ENCODE measurements at places on chromosomes 6 and 20.

DNA sequence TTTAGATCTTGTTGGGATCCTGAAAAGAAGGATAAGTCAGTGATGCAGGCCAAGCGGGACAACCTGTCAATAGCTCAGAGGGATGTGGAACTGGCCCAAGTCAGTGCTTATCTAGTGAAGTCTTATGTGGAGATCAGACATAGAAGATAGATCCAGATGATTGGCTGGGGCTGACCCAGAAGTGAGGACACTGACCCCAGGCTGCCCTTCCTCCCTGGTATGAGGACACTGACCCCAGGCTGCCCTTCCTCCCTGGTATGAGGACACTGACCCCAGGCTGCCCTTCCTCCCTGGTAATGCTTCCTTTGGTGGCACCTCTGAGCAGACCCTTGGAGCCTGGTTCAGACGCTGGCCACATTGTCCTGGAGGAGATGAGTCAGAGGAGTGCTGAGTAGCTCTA lies 159.7 kb downstream of the PHACTR3 start:
- no peak for DNase-seq

DNA sequence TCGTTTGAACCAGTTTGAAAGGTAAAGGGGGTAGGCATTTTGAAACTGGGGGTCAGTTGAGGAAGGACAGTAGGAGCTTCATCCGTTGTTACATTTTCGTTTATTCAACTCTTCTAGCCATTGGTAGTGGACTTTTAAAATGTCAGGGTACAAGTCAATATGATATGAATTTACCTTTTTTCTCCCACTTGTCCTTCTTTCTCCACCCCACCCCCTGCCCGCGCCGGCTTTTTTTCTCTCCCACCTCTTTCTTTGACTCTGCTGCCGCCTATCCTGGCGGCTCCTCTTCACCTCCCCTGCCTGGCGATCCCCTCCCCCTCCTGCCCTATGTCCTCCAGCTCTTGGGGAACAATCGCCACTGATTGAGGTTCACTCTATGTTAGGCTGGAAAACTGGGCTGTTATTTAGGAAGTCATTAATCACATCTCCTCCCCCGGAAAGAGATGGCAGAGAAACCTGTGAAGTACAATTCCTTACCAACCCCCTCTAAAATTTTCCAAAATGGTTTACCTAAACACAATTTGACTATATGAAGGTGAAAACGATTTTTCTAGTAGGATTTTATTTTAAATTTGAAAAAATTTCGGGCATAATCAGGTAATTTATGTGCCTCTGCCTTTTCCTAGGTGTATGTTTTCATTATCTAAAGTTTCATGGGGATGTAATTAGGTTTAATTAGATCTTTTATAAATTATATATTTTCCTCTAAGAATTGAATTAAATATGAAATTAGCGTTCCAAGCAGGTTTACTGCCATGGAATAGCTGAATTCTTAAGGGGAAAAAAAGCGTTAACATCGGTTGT lies 778 bp upstream of the LIN28B start:
- no peak for DNase-seq

DNA sequence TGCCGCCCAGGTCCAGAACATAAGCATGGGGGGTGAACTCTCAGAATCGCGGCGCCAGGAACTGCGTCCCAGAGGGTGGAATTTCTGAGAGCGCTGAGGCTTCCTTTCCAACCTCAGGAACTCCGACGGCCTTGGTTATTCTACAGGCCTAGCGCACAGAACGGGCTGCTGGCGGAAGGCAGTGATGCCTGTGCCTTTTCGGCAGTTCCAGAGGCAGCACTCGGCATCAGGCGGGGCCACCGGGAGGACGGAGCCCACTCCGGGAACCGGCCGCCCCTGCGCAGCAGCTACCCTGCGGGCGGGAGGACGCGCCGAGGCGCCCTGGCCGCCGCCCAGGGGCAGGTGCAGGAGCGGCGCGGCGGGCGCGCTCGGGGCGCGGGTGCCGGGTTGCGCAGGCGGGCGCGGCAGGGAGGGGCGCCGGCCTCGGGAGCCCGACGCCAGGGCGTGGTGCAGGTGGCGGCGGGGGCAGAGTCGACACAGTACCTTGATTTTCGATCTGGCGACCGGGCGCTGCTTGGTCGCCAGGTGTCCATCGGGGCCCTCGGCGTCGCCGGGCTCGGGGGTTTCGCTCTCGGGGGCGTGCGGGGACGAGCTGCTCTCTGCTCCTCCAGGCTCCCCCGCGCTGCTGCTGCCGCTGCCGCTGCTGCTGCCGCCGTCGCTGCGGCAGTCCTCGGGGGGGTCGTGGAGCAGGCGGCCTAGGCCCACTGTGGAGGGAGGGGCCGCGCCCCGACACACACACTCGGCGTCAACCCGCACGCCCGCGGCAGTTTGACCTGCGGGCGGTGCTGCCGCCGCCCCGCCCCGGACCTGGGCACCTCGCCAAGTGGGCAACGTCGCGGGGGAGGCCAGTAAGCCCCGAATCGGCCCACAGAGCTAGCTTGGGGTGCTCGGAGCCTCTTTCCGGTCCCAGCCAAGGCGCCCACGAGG lies 1.3 kb downstream of the OVOL2 start:
- peak; percentile 36 for DNase-seq

DNA sequence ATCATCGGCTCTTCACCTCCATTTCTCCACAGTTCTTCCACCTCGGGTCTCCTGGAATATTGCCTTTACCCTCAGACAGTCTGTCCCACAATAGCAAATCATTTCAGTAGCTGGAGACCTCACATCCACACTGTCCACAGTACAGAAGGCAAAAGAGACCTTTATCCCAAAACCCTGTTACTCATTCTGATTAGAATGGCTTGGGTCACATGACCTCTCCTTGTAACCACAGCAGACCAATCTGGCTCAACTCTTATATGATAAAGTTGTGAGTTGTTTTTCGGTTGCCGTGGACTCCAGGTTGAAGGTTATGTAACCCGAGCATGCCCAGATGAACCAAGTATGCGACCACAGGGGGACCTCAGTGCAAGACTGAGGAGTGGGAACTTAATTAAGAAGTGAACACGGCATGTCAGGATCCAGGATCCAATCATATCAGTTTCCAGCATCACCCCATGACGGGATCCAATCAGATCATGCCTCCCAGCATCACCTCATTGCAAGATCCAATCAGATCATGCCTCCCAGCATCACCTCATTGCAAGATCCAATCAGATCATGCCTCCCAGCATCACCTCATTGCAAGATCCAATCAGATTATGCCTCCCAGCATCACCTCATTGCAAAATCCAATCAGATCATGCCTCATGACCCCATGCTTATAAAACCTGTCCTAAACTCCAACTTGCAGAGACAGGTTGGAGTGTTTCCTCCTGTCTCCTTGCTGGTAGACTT lies 68.7 kb downstream of the LY86 start:
- DNase-seq, result no peak

DNA sequence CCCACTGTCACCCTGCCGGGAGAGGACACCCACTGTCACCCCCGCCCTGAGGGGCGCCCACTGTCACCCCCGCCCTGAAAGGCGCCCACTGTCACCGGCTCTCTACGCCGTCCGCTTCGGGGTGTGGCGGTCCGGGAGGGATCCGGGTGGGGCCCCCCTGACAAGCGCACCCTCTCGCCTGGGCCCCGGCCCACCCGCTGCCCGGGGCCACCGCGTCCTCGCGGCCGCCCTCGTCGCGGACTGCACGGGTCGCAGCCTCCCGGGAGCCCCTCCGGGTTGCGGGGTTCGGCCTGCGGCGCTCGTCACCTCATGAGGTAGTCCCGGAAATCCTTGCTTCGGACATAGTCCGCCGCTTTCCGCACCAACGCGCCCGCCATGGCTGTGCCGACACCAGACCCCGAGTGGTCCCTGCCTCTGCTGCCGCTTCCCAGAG lies 224 bp downstream of the MPC1 start:
- DNase-seq, result no peak

DNA sequence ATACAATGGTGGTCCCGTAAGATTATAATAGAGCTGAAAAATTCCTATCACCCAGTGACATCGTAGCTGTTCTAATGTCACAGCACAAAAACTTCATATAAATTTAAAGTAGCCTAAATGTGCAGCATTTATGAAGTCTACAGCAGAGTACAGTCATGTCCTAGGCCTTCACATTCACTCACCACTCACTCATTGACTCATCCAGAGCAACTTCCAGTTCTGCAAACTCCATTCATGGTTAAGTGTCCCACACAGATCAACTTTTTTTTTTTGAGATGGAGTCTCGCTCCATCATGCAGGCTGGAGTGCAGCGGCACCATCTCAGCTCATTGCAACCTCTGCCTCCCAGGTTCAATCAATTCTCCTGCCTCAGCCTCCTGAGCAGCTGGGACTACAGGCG lies 20.9 kb upstream of the KCNG1 start:
- no peak for DNase-seq

DNA sequence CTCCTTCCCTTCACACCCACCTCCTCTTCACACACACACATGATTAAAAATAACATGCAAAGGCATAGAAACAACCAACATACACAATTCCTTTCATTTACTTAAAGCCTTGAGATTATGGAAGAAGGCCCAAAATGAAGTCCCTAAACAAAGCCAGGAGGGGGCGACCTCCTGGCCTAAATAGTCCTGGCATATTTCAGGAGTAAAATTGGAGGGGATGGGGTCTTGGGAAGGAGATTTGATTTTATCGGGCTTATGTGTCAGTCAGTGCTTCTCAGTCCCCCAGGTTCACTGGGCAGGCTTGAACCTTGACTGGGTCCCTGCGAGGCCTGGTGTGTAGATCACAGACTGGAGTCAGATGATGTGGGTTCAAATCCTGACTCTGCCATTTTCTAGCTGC lies 266.4 kb downstream of the SAMD5 start:
- DNase-seq, result no peak

- no peak for DNase-seq
These were observed 34.2 kb upstream of the GSTA4 start for GRCh38 chr6:53029257-53029656.

GRCh38 chr6:31419842-31420241 lies 16.4 kb downstream of the MICA start:
- no peak for DNase-seq

GRCh38 chr6:167107787-167108186 lies 15.1 kb upstream of the CCR6 start:
- DNase-seq, result no peak

DNA sequence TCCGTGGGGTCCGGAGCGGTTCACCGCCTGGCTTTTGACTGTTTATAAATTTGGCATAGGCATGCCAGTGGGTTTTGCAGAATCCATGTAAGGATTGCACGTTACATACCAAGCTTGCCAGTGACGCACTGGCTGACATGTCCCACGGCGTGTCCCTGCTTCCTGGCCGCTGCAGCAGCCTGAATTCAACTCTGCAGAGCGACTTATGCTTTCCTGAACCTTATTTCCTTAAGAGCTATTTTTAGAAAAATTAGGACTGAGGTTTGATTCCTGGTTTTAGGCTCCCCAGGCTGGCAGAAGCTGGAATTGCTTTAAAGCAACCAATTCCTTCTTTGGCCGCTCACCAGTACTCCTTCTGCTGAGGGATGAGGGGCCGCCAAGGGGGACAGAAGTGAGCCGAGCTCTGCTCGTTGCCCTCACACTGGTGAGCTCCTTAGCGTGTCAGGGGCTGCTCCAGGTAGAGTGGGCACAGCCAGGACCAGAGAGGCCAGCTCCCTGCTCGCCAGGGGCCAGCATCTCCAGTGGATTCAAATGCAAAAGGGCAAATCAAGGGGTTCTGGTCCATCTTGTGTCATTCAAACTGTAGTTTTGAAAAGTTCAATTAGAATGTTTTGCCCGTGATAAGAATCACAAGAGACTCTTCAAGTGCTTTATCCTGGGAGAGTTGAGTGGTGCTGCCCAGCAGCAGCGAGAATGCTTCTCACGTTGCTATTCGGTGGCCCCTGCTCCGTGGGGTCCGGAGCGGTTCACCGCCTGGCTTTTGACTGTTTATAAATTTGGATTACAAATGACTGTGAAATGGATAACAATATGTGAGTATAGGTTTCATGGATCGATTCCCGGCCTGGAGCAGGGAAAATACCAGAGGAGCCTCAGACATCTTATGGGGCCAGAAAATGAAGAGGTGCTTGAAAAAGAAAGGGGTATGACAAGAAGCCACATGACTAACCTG lies 17.5 kb upstream of the IRF4 start:
- no peak for DNase-seq

DNA sequence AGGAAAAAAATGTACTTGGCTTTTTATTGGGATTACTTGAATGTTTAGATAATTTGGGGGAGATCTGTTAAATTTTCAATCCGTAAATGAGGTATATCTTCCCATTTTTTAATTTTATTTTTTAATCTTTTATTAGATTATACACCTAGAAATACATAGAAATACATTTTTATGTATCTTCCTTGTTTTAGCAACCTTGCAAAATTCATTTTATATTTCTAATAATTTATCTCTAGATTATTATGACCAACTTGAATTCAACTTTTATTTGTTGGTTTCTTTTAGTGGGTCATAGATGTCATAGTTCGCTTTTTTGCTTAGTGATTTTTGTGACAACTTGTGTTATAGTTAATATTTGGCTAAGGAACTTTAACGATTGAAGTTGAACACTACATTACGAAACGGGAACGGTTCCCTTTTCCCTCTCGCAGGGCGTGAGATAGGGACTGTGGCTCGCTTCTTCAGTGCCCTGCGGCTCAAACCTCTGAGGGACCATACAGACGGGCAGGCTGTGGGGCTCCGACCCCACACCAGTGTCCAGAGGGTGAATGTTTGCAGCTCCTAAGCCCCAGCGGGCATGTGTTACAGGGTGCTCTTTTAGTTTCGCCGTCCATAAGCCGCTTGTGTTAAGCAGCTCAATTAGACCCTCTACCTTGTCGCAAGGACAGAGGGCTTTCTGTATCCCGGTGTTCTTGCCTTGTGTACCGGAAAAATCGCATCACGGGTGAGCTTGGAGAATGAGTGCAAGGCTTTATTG lies 53.8 kb downstream of the PRND start:
- DNase-seq, result no peak

- DNase-seq, result no peak
These were observed 231.7 kb upstream of the PRND start for GRCh38 chr20:4490045-4490444.

DNA sequence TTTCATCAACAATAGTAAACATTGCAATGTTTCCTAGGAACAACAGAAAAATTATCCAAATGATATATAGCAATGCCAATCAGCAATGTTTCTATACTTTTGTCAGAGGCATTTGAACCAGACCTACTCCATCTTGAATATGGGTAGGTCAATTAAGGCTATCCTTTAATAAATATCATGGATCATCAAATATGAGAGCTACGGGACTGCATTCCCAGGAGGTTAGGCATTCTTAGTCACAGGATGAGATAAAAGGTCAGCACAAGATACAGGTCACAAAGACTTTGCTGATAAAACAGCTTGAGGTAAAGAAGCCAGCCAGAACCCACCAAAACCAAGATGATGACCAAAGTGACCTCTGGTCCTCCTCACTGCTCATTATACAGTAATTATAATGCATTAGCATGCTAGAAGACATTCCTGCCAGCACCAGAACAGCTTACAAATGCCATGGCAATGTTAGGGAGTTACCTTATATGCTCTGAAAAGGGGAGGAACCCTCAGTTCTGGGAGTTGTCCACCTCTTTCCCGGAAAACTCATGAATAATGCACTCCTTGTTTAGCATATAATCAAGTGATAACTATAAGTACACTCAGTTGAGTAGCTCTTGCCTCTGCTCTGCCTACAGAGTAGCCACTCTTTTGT lies 8.6 kb upstream of the SERPINB6 start:
- no peak for DNase-seq

GRCh38 chr6:119463081-119463626 lies 113.6 kb upstream of the MAN1A1 start:
- no peak for DNase-seq

GRCh38 chr6:157647261-157647915 lies 175.7 kb upstream of the SNX9 start:
- no peak for DNase-seq
